ENCODE measurements at places on chromosomes 7 and 10. TPM values are rescaled to one million over a fixed set of nuclear protein-coding genes. Genes with fewer than 3 reads are reported as not detected.

GPR146 gene
- total RNA-seq, result 9.0 TPM

EFCAB10 gene
- not detected for total RNA-seq

PNLIPRP3 gene
- not detected for total RNA-seq

POT1 gene
- total RNA-seq, result 12.0 TPM

SLC26A5 gene
- total RNA-seq, result not detected

ADAM12 gene
- total RNA-seq, result 0.64 TPM

GARIN1A gene
- total RNA-seq, result 0.89 TPM

ATP5F1C gene
- 444 TPM for total RNA-seq

EVX1 gene
- total RNA-seq, result 1.5 TPM

DLX6 gene
- total RNA-seq, result not detected

NEUROD6 gene
- total RNA-seq, result not detected

STRIP2 gene
- total RNA-seq, result 4.7 TPM

CRHR2 gene
- 0.16 TPM for total RNA-seq

NODAL gene
- not detected for total RNA-seq

ASZ1 gene
- not detected for total RNA-seq

MUC12 gene
- total RNA-seq, result 542 TPM

ZNF503 gene
- 3.6 TPM for total RNA-seq

RBM48 gene
- total RNA-seq, result 9.2 TPM

HOXA3 gene
- total RNA-seq, result 14.1 TPM

SPOCK2 gene
- 4.7 TPM for total RNA-seq

GPR85 gene
- 0.15 TPM for total RNA-seq

RUFY2 gene
- 14.5 TPM for total RNA-seq

PRPF18 gene
- total RNA-seq, result 20.4 TPM

BICC1 gene
- 1.3 TPM for total RNA-seq

NEURL1 gene
- total RNA-seq, result 40.2 TPM

SLC13A1 gene
- 0.32 TPM for total RNA-seq

MYOZ1 gene
- total RNA-seq, result not detected

CLRN3 gene
- 76.8 TPM for total RNA-seq

PRXL2A gene
- 73.5 TPM for total RNA-seq

CHAT gene
- total RNA-seq, result 0.16 TPM

HOXA5 gene
- total RNA-seq, result 9.6 TPM

FFAR4 gene
- total RNA-seq, result 48.2 TPM

CRPPA gene
- total RNA-seq, result 2.4 TPM

CNTNAP2 gene
- 8.5 TPM for total RNA-seq

LMOD2 gene
- not detected for total RNA-seq

PPP2R2D gene
- 30.6 TPM for total RNA-seq

POLR2J2 gene
- 5.9 TPM for total RNA-seq

TMEM130 gene
- 1.5 TPM for total RNA-seq

GBX1 gene
- total RNA-seq, result not detected

COBL gene
- 36.8 TPM for total RNA-seq

Measured in colonic mucosa (tissue), 4 donors.